CD4-positive, CD25-positive, alpha-beta regulatory T cell (primary cell): ENCODE measurements at places on chromosomes 2 and 18. TPM values are rescaled to one million over a fixed set of nuclear protein-coding genes. Genes with fewer than 3 reads are reported as not detected.
A peak's percentile ranks its signal among the peaks of the same experiment; 100 is the strongest.

DNA sequence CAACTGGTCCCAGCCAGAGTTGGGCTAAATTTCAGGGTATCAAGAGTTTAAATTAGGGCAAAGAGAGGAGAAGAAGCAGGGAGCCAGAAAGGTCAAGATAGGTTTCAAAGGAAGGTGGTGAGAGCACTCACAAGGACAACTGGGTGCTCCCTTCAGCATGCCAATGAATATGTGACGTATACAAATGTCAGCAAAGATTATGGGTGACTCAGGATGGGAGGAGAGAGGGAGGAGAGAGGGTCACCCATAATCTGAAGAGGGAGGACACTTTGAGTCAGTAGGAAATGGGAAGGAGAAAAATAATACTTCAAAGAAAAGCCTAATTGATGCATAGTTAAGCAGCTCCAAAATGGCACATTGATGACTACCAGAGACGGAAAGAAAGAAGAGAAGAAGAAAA is 53.1 kb upstream of the ABCA12 start:
- no peak for DNase-seq

- DNase-seq: no peak
Observed at GRCh38 chr2:232925821-232926156, 55.7 kb downstream of the SNORC start.

- no peak for DNase-seq
Observed at GRCh38 chr2:23414871-23415270, 29.9 kb downstream of the KLHL29 start.

DNA sequence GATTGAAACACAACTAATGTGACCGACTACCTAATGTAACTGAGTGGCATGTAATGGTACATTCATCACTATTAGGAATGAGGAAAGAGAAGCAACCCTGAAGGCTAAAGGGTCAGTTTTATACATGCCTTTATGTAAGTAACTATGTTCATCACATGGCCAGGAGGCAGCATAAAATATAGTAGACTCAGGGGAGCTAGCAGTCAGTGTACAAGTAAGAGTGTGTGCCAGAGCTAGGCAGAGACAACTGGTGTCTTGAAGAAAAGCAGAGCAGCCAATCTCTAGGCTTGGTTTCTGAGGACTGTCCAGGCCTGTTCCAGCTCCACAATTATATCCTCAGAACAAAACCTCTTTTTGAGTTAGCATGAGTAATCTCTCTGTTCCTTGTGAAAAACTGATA is 18.1 kb downstream of the SMAD2 start:
- DNase-seq: no peak

The OR6B2 gene
- not detected for polyA plus RNA-seq

GRCh38 chr18:12307701-12308385 is at the start of gene TUBB6:
Gene TUBB6, plus strand, starts transcription at chr18:12308241. Its CDS starts 52 bp downstream, at chr18:12308293.
- DNase-seq: no peak

The LAMA1 gene
- polyA plus RNA-seq: not detected

DNA sequence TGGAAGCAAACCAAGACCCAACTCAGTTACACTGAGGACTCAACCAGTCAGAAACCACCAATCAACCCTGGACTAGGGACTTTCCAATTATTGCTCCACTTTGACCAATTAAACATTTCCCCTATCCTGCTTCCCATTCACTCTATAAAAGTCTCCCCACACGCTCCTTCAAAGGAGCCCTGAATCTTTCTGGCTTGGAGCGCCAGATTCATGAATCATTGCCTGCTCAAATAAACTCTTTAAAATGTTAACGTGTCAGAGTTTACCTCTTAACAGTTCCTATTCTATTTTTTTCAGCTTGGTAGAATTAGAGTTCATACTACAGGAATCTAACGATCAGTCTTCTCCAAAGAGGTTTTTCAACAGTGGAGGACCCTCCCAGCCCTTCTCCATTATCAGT is 20.7 kb upstream of the SULT1C2 start:
- DNase-seq: no peak

DNA sequence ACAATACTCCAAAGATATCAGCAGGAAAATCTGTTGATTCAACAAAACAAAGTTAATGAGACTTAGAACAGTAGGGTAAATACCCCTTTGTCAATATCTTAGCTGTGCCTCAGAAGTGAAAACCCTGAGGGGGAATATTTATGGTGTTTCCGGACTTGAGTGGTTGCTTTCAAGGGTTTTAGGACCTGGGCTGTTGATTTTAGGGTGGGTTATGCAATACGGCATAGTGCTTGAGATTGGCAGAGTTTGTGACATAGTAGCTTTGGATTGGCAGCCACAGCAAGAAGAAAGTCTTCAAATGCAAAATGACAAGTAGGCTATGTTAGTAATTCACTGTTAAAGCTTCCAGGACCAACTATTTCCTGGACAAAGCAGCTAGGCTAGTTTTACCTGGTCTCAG is 826.3 kb upstream of the CDH2 start:
- DNase-seq: no peak

The ERFE gene
- not detected for polyA plus RNA-seq

- no peak for DNase-seq
Observed at GRCh38 chr2:54595161-54595803, 128.2 kb upstream of the EML6 start.

GRCh38 chr18:63216516-63217311 is 102.9 kb downstream of the BCL2 start:
- DNase-seq: peak; percentile 85

The CYP20A1 gene
- polyA plus RNA-seq: 30.8 TPM

- DNase-seq: peak; percentile 81
Observed at GRCh38 chr2:195659114-195659513, 2.1 kb downstream of the SLC39A10 start.

DNA sequence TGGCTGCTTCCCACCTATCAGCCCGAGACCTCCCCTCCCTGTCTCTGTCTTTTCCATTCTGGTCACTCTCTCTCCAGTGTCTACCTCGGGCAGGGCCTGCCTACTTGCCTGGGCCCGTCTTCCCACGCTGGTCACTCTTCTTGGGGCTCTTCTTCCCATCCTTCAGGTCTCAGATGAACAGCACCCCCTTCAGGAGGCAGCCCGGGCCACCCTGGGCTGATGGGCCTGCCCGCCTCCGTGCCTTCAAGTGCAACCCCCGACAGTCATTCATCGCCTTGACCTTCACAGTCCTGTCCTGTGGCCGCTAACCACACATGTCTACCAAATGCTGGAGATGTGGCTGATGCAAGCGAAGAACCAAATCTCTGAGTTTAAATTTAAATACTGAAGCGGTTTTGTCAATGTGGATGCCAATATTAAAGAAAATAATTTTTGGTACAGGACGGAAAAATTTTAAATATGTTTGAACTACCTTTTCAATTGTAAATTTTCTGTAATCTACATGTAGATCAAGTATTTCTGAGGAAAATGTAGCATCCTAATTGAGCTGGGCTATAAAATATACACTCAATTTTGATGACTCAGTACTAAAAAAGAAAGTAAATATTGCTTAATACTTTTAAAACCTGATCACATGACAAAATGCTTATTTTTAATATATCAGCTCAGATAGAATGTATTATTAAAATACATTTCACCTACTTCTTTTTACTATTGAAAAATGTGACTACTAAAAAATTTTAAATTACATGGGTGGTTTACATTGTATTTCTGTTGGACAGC is 96.4 kb downstream of the LAMA1 start:
- DNase-seq: no peak

The HOXD13 gene
- polyA plus RNA-seq: not detected

DNA sequence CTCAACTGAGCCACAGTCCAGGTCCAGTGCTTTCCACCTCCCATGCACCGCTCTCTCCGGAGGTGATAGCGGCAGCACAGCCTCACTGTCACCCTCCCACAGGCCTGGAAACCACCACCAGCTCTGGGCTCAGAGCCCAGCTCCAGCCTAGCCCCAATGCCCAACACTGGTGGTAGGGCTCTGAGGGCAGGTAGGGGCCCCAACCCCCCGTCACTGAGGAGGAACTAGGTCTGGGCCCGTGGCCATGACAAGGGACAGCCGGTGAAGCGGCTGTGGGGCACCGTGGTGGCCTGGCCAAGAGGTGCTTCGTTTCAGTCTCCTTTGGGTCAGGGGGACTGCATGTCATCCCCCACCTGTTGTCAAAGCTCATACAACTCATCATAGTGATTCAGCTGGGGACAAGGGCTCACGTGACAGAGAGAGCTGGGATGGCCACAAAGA is 5.5 kb upstream of the TMEM214 start:
- DNase-seq: no peak

DNA sequence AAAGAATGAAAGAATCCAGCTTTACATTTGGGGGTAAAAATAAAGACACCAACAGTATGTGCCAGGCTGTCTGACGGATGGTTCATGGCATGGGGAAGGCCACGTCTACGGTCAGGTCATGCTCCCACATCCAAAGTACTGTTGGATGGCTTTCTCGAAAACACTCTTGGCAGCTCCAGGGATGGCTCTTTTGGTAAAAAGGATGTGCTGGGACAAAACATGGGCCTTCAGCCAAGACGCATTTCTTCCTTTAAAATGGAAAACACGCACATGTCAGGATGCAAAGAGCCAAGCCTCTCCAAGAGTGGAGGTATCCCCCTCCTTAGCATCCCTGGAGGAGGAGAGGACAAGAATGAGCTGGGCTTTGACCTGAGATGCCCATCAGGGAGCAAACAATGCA is 376.5 kb upstream of the KLHL29 start:
- no peak for DNase-seq

The MFSD2B gene
- not detected for polyA plus RNA-seq

The PLB1 gene
- polyA plus RNA-seq: 0.97 TPM

- DNase-seq: no peak
Observed at GRCh38 chr18:28062443-28062842, 114.5 kb downstream of the CDH2 start.

The VSNL1 gene
- not detected for polyA plus RNA-seq

DNA sequence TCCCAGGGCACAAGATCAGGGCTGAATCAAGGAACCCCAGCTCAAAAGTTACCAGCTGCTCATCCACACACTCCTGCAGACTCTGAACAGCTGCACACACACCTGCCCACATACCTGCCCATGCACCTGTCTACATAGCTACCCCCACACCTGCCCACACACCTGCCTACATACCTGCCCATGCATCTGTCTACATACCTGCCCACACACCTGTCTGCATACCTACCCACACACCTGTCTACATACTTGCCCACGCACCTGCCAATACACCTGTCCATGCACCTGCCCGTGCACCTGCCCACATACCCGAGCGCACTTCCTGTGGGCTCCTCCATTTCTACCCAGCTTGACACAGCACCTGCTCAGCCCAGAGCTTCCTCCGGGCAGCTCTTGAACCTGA is 122.8 kb upstream of the AGAP1 start:
- no peak for DNase-seq
